ENCODE measurements at places on chromosomes 2 and 18. TPM values are rescaled to one million over a fixed set of nuclear protein-coding genes. Genes with fewer than 3 reads are reported as not detected.

The DPYSL5 gene
- 6.8 TPM for total RNA-seq

The SCTR gene
- not detected for total RNA-seq

The FAM161A gene
- 8.2 TPM for total RNA-seq

The SF3B6 gene
- 174 TPM for total RNA-seq

The TACR1 gene
- total RNA-seq: 0.13 TPM

The MALL gene
- 138 TPM for total RNA-seq

The LRATD1 gene
- 0.02 TPM for total RNA-seq

The COLEC12 gene
- 0.08 TPM for total RNA-seq

The RPL37A gene
- total RNA-seq: 5,162 TPM

The SERPINB12 gene
- total RNA-seq: not detected

The SPC25 gene
- 20.3 TPM for total RNA-seq

The LRRC30 gene
- not detected for total RNA-seq

The IL36RN gene
- 0.14 TPM for total RNA-seq

The ZNF385B gene
- total RNA-seq: not detected

The ANKRD29 gene
- 9.7 TPM for total RNA-seq

The ZNF521 gene
- not detected for total RNA-seq

The SESTD1 gene
- 23.7 TPM for total RNA-seq

The KYNU gene
- total RNA-seq: 361 TPM
